ENCODE measurements at places on chromosomes 1 and 21.

DNA sequence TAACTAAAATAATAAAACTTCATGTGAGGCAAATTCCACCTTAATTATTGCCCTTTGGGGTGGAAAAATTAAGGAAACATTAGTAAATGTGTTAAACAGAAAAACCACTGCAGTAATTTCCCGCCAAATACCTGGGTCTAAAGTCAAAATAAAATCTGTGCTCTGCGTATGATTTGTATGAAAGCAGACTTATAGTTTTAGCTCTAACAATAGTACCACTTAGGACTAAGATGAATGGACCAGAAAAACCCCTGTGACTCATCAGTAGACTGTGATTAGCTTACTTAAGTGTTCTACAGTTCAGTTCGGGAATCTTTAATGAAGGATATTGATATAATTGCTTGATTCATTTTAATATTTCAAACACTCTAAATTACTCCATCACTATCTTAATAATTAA lies 23.3 kb upstream of the C1orf105 start:
- no peak for DNase-seq

GRCh38 chr21:30733026-30733425 lies 14.0 kb downstream of the KRTAP21-2 start:
- no peak for DNase-seq

- DNase-seq, result no peak
Measured at GRCh38 chr1:95311014-95311413, 77.0 kb downstream of the RWDD3 start.

DNA sequence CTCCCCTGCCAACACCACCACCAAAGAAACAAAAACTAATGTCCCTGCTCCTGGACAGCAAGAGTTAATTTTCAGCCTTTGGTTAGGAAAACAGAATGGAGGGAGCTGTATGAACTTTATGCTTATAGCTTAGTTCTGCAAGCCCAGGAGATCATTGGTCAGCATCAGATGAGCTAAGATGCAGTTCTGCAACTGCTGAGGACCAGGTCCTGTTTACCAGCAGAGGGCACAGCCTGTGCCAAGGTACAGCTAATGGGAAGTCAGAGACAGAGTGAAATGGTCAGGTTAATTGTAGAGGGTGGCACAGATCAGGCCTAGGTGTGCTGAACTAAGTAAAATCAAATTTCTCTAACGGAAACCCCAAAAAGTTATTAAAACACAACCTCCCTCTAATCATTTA lies 161.3 kb downstream of the ROR1 start:
- DNase-seq, result no peak

- no peak for DNase-seq
Measured at GRCh38 chr1:238619652-238620051, 728.9 kb upstream of the ZP4 start.

DNA sequence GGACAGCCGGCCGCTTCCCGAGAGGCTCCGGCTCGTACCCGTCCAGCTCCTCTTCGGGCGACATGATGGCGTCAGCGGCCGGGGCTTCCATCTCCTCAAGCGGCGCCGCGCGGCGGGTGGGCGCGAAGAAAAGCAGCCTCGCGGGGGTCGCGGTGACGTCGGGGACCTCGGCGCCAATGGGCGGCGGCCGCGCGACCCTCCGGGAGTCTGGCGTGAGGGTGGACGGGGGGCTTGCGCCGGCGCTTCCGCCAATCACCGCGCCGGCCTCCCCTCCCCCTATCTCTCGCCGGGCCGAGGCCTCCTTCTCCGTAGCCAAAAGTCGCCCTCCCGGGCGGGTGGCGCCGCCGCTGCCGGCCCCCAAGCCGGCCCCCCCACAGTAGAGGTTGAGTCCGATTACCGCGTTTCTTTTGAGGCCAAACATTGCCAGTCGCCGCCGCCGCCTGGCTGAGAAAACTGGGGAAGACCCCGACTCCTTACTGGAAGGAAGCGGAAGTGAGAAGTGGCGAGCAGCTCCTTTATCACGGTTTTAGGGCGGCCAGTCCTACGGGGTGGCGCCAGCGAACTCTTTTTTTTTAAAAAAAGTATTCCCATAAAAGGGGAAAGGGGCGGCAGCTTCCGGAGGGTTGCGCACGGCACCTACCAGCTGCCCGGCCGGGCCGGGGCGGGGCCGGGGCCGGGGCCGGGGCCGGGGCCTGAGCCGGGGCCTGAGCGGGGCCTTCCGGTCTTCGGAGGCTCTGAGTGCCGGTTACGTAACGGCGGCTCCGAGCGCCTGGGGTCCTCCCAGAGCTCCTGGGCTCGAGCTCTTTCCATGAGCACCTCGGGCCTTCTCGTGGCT lies at the start of gene MCL1:
Gene MCL1, minus strand, starts transcription at position 501 of the 835 bp plus-strand sequence. Its CDS starts 80 bp downstream, at position 421.
- peak; percentile 98 for DNase-seq

Data from NCI-H2081 treated with DMSO at 0.1 percent for 48 hours (cell line).